ENCODE measurements at places on chromosomes 1 and 21.

DNA sequence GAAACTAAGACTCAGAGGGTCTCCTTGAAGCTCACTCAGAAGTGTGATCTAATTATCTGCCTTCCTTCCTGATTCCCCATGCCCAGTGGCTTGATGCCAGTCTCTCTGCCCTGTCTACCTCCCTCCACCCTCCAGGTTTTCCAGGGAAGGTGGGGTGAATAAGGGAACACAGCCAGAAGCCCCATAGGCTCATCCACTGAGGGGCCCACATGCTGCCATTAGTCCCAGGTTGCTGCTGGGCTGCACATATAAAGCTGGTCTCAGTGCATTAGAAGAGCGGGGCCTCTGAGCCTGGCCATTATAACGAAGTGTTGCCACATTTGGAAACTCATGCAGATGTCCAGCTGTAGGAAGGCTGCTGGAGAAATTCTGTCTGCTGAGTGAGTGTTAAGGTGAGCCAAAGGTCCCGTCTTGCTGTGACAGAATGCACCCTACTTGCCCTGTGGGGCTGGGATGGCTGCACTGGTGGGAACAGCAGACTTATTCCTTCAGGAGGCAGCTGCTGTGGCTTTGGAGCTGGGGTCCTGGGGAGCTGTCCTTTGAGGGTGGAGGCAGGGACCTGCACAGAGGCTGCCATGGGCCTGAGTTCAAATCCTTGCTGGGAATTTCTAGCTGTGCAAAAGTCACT lies 2.9 kb downstream of the ADORA1 start:
- no peak for DNase-seq

- DNase-seq: no peak
These were observed 522.5 kb downstream of the PTBP2 start for GRCh38 chr1:97243973-97244560.

DNA sequence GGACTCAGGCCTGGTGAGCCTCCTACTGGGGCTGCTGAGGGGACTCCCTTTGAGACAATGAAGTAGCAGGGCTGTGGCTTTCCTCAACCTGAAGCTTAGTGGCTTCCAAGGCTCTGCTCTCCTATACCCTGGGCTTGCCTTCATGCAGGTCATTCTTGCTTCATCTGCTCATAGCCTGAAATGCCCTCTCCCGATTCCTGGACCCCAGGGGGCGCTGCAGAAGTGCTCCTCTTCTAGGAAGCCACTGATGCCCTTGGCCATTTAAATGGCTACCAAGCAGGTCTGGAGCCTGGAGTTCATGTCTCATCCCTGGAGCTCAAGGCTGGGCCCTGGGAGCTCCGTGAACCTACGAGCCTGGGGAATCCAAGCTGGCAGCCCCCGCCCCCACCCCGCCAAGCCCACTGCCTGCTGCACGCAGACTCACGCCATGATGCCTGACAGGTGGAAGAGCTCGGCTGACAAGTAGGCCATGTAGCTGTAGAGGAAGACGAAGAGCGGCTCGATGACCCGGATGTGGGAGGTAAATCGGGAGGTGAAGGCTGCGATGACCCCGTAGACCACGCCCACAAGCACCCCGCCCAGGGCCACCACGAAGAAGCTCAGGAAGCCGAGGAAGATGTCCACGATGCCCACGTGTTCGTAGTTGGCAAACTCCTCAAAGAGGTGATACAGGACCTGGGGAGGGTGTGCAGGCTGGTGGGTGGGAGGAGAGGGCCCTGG lies 45.7 kb downstream of the SLC9A1 start:
- no peak for DNase-seq

- no peak for DNase-seq
These were observed 117.6 kb downstream of the PEX14 start for GRCh38 chr1:10592373-10592772.

GRCh38 chr1:232635778-232636356 lies 5.9 kb upstream of the SIPA1L2 start:
- no peak for DNase-seq

DNA sequence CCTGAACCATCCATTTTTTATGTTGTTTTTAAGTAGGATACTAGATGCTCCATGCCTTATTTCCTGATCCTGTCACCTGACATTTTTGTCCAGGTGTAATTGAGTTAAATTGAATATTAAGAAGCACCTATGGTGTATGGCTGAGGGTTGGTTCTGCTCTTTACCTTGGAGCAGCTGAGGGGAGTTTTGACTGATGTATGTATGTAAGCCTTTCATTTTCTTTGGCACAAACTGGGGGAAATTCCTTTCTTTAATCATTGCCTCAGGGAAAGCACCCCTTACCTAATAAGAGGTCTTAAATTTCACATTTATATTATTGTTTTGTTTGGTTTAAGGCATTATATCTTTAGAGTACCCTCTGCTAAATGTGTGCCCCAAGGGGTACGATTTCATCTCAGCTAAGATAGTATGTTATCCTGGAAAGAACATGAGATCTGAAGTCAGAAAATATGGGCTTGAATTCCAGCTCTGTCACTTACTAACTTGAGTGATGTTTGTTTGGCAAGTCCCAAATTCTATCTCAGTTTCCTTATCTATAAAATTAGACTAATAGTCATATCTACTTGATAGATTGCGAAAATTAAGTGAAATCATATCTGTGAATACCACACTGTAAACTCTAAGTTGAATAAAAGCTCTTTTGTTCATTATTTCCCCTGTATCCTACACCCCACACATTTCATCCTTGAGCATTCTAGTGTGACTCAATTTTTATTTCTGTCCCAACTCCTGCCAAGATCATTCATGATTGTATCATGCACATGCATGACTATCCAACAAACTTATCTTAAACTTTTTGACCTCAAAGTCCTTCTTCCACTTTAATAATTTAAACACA lies 57.7 kb upstream of the NUF2 start:
- no peak for DNase-seq

DNA sequence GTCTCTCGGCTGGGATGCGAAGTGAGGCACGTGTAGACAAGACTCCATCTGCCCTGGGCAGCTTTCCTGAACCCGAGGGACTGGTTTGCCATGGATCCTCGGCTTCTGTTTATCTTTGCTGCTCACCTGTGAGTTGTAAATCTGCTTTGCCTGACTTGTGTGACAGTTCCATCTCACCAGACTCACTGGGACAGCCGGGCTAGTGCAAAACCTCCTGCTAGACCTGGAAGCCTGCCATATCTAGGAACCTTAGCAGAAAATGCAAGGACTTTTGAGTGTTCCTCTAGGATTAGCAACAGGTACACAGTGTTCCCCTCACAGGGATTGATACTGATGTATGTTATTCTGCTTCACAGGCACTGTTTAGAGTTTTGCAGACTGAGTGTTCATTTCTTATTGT lies 218.6 kb downstream of the URB2 start:
- no peak for DNase-seq

GRCh38 chr1:244171241-244171985 lies 120.3 kb downstream of the ZBTB18 start:
- no peak for DNase-seq

DNA sequence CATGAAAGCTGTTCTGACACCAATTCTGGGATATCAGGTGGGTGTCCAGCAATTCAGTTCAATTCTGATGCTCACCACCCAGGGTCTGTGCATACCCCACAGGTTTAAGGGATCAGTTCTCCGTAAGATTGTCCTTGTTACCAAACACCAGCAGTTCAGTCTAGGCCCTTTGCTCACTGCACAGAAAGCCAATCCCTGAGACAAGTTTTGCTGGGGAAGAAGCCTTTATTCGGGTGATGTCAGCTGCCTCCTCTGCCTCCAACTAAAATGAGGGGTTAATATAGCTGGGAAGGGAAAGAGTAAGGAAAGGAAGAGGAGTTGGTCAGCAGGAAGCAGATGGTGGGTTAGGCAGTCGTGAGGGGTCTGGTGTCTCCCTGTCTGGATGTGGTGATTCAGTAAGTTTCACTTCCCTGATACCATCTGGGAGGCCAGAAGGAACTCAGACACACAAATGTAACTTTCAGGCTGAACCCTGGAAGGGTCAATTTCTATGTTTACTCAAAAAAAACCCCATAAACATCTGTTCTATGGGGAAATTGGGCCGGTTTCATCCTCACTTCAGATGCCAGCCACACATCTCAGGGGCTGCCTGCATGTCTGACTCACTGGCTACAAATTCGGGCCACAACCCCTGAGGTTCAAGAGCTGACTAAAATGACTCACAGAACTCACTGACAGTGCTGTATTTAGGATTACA lies 83.3 kb upstream of the PGBD5 start:
- DNase-seq: no peak

- DNase-seq: no peak
These were observed at the start of gene SLC44A3 for GRCh38 chr1:94819945-94820746. Gene SLC44A3, plus strand, starts transcription at chr1:94820357. Its CDS starts 95 bp downstream, at chr1:94820452.

DNA sequence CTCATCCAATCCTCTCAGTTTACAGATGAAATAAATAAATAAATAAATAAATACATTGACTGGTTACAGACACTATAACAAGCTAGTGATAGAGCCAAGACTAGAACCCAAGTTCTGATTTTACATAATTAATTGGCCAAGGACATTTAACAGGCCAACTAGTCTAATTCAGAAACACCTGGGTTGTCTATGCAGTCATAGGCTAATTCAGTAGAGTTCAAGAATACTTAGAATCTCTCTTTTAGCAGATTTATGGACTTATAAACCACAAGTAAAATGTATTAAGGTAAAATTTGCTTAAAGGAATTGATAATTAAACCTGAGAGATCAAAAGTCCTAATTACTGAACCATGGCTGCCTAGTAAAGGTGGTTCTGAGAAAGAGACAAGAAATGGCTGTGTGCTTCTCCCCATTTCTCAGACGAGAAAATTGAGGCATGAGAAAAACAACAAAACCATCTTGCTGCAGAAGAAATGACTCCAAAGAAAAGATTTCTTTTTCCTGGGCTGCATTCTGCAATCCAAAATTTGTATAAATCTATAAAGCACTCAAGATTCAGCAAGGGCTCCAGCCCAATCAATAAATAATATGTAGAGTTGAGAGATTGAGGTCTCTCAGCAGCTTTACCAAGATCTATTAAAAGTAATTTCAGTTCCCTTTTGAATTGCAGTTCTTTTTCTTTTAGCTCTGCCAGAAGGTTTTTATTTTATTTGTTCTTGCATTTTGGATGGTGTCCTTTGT lies 98.3 kb downstream of the DUSP10 start:
- no peak for DNase-seq

GRCh38 chr1:113103048-113103447 lies 30.1 kb downstream of the LRIG2 start:
- no peak for DNase-seq

- no peak for DNase-seq
These were observed 96.1 kb upstream of the GRIK3 start for GRCh38 chr1:37130221-37130948.

GRCh38 chr1:84603941-84604830 lies 29.9 kb upstream of the CTBS start:
- DNase-seq: peak; percentile 97
